ENCODE measurements at places on chromosomes 11 and 22.
A peak's percentile ranks its signal among the peaks of the same experiment; 100 is the strongest.

DNA sequence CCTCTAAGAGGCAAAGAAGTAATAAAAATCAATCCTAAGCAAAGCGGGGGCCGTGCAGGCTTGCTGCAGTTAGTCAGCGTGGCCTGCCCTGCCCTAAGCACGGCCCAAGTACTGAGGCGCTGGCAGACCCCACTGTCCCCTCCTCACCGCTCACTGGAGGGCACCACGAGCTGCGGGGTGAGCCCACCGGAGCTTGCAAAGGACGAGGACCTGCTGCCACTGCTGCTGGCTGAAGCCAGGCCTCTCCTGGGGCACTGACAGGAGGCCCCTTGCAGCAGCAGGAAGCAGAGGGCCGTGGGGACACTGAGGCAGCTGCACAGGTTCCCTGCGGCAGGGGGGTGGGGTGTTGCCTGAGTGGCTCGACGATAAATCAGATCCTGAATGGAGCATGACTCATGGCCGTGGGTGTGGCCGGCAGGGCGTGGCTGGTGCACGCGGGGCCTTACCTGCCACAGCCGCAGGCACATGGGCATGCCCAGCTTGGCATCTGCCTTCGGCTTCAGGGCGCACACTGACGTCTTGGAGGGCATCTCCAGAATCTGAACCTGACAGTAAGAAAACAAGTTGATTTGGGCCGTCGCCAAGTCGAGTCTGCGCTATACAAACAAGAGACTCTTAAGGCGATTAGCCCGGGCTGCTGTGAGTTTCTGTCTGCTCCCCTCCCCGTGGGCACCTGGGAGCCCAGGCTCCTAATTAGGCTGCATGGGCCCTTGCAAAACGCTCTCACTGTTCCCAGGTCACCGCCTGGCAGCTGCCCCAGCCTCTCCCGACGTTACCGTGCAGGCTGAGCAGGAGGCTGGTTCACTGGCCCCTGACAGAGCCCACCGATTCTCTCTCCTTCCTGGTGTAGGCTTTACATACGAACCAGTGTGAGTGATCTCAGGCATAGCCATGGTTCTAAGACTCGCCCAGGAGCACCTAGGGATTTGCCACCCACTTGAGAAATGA lies 45.9 kb downstream of the TBX1 start:
- DNase-seq, result no peak

- peak; percentile 71 for DNase-seq
Measured at GRCh38 chr11:126440792-126441514, 85.5 kb downstream of the ST3GAL4 start.

DNA sequence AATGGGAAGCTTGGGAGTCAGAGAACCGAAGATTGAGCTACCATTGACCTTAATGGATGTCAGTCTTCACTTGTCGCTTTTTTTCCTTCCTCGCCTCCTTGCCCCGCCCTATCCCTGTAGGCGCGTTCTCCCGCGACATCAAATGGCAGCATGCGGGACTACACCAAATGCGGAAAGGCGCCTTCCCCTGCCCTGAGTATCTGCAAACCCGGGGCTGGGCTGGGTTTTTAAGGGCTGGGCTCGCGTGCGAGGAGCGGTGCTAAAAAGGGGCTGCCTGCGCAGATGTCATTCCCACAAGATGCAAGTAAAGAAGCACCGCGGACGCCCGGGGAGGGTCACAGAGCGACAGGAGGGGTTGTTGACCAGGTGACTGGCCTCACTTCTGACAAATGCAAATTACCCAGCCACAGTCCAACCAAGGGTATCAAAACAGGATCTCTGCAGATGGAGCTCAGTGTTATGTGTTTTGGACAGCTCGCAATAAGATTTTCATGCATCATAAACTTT lies 4.7 kb upstream of the FAM111B start:
- DNase-seq, result peak; percentile 69

DNA sequence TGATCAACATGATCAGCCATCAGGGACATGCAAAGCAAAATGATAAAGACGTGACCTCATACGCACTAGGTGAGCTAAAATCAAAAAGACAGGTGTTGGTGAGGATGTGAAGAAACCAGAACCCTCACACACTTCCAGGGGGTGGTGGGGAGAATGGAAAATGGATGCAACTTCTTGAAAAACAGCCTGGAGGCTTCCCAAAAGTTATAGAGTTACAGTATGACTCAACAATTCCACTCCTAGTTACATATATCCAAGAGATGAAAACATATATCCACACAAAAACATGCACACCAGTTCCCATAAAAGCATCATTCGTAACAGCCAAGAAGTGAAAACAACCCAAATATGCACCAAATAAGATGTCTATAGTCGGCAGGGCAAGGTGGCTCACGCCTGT lies 42.1 kb upstream of the APLNR start:
- DNase-seq, result no peak

DNA sequence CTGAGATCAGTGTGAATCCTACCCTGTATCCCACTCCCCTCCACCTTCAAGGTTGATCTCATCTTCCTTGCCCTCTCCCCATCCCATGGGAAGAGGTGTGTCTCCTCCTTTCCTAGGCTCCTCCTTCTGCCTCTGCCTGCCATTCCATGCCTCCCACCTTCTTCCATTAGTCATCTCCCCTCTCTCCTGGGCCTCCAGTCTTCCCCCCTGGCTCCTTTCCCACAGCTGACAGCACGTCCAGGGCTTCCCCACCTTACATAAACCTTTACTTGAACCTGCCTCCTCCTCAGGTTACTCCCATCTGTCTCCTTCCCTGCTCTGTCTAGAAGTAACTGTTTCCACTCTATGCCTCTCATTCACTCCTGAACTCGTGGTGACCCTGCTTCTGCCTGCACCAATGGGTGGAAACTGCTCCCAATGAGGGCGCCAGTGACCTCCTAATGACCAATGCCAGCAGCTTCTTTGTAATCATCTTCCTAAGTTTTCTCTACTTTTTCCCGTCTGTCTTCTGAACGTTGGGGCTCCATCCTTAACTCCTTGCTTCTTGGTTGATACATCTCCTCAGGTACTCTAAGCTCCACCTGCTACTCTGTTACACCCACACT lies 266.9 kb upstream of the NARS2 start:
- DNase-seq, result no peak

DNA sequence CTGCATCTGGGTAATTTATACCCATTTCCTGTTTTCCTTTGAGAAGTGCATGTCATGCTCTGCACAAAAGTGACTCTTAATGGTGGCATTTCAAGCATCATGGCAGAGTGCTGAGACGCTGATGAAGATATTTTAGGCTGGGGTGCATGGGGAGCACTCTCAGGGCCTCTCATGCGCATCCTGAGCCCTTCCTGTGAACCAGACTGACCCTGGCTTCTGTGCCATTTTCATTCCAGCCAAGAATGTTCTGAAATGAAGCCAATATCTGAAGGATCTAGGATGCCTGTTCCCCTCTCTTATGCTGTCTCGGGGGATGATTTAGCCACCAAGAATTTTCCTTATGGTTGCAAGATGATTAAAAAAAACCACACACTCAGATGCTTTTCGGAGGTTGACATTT lies 61.5 kb downstream of the MIAT start:
- DNase-seq, result no peak

DNA sequence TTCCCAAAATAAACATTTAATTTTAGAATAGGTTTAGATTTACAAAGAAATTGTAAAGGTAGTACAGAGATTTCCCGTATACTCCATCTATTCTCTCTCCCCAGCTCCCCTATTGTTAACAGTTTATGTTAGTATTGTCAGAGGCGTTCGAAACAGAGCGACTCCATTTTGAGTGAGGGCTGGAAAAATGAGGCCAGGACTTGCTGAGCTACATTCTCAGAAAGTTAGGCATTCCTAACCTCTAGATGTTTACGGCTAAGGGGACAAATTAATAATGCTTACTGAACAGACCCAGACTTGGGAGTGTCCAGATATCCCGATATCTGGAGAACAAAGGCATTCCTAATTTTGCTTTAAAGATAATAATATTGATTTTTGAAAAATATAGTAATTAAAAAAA lies 12.4 kb upstream of the NUP160 start:
- no peak for DNase-seq

DNA sequence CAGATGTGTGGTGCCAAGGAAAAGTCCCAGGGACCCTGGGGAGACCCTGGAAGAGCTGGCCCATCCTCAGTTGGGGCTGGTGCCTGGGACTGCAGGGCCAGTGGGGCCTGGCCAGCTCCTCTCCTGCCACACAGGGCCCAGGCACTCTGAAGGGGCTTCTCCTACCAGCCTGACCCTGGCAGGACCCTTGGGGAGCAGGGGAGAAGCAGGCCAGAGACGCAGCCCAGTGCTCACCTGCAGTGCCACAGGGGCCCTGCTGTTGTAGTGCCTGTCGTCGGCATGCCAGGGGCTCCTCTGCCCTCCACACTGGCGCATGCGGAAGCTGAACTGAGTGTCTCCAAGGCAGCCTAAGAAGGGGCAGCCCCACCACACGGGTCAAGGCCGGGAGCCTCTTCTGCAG lies 9.1 kb downstream of the DENND6B start:
- DNase-seq, result no peak

DNA sequence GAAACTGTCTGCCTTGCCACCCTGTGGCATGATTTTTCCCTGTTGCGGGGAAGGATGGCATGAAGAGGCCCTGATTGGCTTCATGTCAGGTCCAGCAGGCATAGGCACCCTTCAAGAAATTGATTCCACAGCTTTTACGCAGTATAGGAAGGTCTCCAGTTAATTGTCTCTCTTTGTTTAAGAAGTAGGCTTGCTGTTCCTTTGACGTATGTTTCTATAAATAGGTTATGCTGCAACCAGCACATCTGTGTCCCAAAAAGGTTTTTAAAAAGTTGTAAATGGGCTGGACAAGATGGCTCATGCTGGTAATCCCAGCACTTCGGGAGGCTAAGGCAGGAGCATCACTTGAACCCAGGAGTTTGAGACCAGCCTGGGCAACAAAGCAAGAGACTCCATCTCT lies 62.6 kb downstream of the CD6 start:
- no peak for DNase-seq

DNA sequence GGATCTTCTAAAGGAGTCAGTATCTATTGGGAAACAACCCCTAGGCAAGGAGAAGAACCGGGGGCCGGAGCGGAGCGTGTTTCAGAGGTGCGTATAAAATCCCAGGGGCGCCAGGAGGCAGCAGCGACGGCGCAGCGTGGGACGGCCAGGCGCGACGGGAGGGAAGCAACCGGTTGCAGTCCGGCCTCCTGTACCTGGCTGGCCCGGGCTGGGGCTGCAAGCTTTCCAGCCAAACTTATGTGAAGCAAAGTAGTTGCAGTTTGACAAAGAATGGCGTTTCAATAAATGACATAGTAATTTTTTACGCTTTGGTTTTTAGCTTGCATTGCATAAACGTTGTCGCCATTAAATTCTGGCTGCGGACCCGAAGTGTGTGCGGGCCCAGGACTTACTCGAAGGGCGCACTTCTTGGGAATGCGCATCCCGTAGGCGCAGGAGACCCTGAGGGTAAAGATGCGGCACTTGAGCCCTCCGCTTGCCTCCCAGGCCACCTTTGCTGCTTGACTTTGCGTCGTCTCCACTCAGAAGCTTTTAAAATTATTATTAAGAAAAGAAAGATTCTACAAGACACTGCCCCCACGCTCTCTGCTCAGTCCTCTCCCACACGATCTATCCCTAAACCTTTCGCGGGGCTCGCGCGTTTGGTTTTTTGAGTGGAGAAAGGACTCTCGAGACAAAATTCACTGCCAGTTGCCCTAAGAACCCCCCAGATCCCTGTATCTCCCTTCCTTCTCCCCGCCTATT lies 1.6 kb upstream of the WT1 start:
- no peak for DNase-seq

DNA sequence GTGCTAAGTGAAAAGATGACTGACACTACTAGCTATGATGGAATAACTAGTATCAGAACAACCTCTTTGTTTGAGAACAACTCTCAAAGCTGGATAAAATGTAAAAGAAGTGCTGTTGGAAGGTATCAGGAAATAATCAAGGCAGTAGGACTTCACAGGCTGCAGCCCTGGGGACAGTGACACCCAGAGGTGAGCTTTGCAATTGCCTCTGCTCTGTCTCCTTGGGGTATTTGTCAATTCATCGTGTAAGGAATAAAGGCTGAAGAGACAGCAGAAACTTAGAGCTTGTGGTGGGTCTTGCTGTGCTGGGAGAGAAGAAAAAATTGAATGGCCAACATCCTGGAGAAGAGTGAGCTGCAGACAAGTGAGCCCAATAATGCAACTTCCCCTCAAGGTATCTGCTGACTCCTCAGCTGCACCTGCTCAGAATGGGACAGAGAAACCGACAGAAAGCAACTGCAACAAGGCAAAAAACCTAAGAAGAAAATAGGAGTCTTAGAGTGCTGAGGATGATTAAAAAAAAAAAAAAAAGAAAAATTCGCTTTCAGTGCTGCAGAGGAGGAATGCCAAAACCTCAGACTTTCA lies 141.1 kb downstream of the RCN1 start:
- DNase-seq, result no peak

DNA sequence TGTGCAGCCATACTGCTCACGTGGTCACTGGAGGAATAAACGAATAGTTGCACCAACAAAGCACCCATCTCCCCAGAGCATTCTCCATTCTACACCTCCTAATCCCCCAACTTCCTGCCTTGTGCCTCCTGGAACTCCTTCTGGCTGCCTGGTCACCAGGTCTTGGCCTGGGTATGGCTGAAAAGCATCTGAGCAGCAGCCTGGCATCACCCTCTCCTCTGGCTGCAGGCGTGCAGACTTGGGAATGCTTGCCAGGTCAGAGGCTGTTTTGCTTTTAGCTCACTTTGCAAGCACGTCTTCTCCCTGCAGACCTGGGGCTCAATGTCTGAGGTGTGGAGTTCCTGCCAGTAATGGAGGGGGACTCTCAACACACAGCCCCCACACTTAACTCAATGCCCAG lies 33.3 kb upstream of the KCNJ11 start:
- no peak for DNase-seq

- no peak for DNase-seq
Measured at GRCh38 chr11:25094085-25094802, 597.4 kb downstream of the LUZP2 start.

- no peak for DNase-seq
Measured at GRCh38 chr22:19048531-19048930, 73.7 kb downstream of the DGCR2 start.

GRCh38 chr22:22248878-22249277 lies 4.3 kb downstream of the VPREB1 start:
- no peak for DNase-seq

DNA sequence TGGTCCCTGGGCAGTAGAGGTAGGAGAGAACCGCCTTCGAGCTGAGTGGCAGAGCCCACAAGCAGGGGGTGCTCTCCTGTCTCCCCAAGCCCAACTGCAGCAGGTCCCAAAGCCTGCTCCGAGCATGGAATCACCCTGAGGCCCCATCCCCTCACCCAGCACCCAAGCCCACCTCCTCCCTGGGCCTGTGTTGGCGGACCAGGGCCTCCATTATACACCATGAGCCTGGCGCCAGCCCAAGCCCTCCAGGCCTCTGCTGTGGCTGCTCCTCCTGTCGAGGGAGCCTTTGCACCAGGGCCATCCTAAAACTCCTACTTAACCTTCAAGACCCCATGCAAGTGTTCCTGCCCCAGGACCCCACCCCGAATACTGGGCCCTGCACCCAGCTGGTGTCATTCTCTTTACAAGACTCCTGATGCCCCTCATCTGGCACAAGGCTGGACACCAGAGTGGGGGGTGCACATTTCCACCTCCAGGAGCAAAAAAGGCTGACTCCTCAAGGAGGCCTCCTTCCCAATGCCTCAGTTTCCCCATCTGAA lies 16.6 kb downstream of the GP1BB start:
- no peak for DNase-seq

GRCh38 chr11:31355131-31355530 lies 14.4 kb downstream of the DCDC1 start:
- DNase-seq, result no peak

- no peak for DNase-seq
Measured at GRCh38 chr22:35804421-35804820, 86.7 kb downstream of the APOL5 start.

Data from activated naive CD4-positive, alpha-beta T cell treated with Interleukin-2 at 50 U/mL for 16 hours (primary cell).